ENCODE measurements at places on chromosomes 6 and 20.

DNA sequence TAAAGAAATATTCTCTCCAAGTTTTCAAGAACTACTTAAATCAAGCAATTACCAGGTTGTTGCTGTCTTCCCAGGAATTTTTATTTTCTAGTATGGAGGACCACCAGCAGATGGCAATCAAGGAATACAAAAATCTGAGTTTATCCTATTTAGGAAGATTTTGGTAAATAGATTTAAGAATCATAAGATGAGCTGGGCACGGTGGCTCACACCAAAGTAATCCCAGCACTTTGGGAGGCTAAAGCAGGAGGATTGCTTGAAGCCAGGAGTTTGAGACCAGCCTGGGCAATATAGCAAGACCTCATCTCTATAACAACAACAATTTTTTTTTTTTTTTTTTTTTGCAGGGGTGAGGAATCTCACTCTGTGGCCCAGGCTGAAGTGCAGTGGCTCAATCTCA is 19.3 kb upstream of the SEC63 start:
- DNase-seq = no peak

- no peak for DNase-seq
These were observed at the start of gene SNAP91 for GRCh38 chr6:83708970-83709747. SNAP91 (minus strand) TSS chr6:83709101; CDS start chr6:83707927, 1,174 bp downstream.

DNA sequence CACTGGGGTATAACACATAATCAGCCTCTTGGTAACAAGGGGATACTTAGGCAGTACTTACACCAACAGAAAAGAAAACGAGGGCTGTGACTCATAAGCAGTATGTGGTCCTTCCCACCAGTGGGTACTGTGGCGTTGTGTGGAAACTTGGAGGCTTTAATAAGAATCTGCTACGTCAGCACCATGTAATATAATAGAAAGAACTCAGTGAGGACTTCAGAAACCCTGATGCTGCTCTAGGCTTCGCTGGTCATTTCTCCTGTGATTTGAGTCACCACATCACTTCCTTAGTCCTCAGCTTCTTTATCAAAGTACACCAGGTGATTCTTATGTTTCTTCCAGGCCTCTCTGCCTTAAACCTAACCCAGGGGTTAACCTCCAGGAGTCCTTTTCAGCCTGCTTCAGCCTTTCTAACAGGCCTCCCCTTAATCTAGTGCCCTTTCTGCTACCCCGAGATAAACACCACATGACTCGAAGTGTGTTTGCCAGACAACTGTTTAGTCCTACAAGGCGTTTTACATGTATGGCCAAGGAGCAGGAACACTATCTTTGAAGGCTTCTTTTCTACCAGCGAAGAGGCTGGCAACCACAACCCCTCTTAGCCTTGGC is 68.5 kb downstream of the FYN start:
- DNase-seq = no peak

DNA sequence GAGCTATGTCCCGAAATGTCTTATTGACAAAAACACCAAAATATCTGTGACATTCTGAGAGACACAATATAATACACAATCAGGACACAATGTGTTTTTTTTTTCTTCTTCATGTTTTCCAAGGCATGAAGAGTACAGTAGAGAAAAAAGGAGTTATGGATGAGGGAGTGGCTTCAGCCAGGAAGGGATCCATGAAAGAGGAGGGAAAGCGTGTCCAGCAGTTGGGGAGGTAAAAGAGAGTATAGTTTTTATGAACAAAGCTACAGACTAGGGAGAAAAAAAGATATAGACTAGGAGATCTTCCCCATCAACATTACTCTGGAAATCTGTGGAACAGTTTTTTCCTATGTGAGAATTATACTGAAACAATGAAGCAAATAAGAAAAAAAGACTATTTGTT is 38.9 kb upstream of the PRIM2 start:
- no peak for DNase-seq

DNA sequence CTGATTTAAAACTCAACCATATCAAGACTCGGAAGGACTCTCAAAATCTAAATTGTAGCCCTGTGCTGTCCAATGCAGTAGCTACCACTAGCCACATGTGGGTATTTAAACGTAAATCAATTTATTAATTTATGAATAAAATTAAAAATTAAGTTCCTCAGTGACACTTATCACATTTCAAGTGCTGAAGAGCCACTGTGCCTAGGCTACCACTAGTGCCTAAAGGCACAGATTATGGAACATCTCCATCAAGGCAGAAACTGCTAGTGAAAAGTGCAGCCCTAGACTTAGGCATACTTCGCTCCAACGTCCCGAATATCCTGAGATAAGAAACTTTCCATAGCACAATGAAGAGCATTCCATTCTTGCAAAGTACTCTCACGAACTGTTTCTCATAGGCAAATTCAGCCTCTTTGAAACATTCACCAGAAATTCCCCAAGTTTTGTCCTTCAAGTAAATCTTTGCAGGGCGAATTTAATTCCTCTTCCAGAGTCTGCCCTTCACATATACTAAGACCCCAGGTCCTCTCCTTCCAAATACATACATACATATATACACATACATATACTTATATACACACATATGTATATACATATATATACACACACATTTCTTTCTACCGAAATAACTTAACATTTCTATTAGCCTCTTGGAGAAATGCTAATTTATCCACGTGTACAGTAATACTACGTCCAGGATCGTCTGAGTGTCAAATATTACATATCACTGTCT is 1.3 kb downstream of the SUPT3H start:
- no peak for DNase-seq
